ENCODE measurements at places on chromosomes 4 and X. TPM values are rescaled to one million over a fixed set of nuclear protein-coding genes. Genes with fewer than 3 reads are reported as not detected.
A peak's percentile ranks its signal among the peaks of the same experiment; 100 is the strongest.

DNA sequence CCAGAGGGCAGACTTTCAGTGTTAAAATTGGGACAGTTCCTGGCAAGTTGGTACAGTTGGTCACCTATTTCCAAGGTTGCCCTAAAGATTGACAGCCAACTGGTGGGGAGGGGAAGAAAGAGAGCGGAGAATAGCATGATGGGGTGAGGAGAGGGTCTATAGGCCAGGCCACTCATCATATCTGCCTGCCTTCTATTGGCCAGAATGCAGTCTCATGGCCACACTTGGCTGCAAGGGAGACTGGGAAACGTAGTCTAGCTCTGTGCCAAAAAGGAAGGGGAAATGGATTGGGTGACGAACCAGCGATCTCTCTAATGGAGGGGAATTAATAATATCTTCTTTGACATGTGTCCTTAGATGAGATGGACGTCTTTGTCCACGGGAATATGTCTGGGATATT is 197.4 kb upstream of the ATP6AP2 start:
- H3K4me3 ChIP-seq, result no peak overlapping the region
- DNase-seq, result no peak

Gene COL4A5
- 3.2 TPM for total RNA-seq

- peak overlapping the region; percentile 13 for H3K4me3 ChIP-seq
- H3K27me3 ChIP-seq, result peaks cover 27% of the 10 kb centered on the region
These were observed 1.9 kb downstream of the NALF2 start for GRCh38 chrX:69505772-69506616.

DNA sequence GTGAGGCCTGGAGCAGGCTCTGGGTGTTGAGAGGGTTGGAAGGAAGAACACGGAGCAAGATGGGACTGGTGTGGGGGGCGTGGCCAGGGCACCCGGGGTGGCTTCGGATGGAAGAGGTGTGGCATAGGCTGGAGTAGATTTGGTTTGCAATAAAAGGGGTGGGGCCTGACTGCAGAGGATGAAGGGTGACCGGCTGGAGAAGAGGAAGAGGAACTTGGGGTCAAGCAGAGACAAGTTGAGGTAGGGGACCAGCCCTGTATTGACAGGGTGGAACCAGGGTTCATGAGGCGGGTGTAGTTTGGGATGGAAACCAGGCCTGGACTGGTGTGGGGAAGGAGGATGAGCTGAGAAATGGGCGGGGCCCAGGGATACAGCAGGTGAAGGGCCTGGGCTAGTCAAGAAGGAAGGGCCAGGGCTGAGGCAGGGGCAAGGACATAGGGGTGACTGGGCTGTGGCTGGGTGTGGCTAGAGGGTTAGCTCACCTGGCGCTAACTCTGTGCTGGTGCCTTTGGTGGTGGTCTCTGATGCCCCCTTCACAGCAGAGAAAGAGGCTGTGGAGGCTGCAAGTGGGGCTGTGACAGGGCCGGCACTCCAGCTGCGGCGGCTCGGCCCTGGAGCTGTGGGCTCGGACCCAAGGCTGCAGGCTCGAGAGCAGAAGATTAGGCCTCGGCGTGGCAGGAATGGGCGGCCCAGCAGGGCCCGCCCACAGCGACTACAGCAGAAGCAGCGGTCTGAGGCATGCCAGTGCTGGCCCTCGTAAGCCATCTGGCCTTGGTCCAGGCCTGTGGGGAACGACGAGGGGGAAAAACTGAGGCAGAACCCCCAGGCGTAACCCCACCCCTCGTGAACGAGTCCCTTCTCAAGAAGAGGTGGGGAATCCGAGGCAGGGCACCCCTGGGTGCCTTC is 5.0 kb downstream of the PLP2 start:
- no peak overlapping the region for H3K4me3 ChIP-seq
- no peaks in the 10 kb centered on the region for H3K36me3 ChIP-seq
- DNase-seq, result no peak

DNA sequence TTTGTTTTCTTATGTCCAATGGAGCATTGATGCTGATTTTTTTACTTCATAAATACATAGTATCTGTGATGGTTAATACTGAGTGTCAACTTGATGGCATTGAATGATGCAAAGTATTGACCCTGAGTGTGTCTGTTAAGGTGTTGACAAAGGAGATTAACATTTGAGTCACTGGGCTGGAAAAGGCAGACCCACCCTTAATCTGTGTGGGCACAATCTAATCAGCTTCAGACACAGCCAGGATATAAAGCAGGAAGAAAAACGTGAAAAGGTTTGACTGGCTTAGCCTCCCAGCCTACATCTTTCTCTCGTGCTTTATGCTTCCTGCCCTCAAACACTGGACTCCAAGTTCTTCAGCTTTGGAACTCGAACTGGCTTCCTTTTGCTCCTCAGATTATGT is 230.6 kb upstream of the SPRY1 start:
- H3K4me1 ChIP-seq, result no peaks in the 10 kb centered on the region
- no peaks in the 10 kb centered on the region for H3K27me3 ChIP-seq
- no peaks in the 10 kb centered on the region for H3K36me3 ChIP-seq

Gene NUDT6
- total RNA-seq, result 2.2 TPM

GRCh38 chr4:26909369-26909768 is 48.7 kb downstream of the STIM2 start:
- H3K4me3 ChIP-seq, result no peak overlapping the region
- H3K36me3 ChIP-seq, result no peaks in the 10 kb centered on the region
- H3K27me3 ChIP-seq, result no peaks in the 10 kb centered on the region
- H3K4me1 ChIP-seq, result no peaks in the 10 kb centered on the region
- H3K27ac ChIP-seq, result no peak overlapping the region

Gene UGT2A1
- not detected for total RNA-seq

DNA sequence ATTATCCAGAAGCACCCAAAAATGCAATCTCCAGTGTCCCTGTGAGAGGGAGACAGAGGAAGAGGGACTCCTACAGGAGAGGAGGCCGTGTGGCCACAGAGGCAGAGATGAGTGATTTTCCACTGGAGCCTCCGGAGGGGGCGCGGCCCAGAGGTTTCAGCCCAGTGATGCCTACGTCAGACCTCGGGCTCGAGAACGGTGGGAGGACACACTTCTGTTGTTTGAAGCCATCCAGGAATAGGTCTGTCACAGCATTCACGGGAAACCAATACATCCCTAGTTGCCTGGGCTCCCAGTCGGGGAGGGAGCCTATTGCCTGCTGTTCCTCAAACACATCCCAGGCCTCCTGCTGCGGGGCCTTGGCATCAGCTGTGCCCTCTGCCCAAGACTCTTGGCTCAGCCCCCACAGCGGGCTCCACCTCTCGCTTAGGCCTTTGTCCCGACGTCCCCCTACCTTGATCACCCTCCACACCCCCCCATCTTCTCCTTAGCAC is 39.2 kb upstream of the HMX1 start:
- no peak overlapping the region for H3K4me3 ChIP-seq
- no peak overlapping the region for H3K27ac ChIP-seq
- H3K27me3 ChIP-seq, result peaks cover 10% of the 10 kb centered on the region
- no peaks in the 10 kb centered on the region for H3K36me3 ChIP-seq

GRCh38 chr4:40334591-40335524 is at the start of gene CHRNA9:
Gene CHRNA9 (plus strand): TSS chr4:40335333. CDS start chr4:40335468, 135 bp downstream.
- no peak within 1 kb of the TSS for H3K4me3 ChIP-seq
- no peaks in the 10 kb centered on the region for H3K4me1 ChIP-seq
- H3K36me3 ChIP-seq, result no peaks in the 10 kb centered on the region
- H3K27ac ChIP-seq, result no peak within 1 kb of the TSS
- H3K27me3 ChIP-seq, result no peaks in the 10 kb centered on the region
- DNase-seq, result no peak

DNA sequence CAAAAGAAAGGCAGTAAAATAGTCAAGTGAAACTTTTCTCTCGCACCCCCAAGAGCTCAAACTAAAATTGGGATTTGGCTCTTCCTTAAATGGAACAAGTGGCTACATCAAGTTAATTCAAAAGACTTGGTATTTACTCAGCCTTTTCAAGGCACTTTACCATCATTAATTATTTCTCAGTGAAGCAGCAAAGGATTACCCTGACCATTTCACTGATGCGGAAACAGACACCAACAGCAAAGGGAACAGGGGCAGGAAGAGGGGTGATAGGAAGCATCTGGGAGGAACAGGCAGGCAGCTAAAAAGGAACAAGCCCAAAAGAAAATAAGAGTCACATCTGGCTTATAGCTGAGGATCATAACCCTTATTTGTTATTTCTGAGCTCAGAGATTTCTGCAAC is 2.7 kb downstream of the SCML2 start:
- H3K4me1 ChIP-seq, result peaks cover 4% of the 10 kb centered on the region
- no peak overlapping the region for H3K4me3 ChIP-seq
- DNase-seq, result no peak
- H3K27me3 ChIP-seq, result no peaks in the 10 kb centered on the region

DNA sequence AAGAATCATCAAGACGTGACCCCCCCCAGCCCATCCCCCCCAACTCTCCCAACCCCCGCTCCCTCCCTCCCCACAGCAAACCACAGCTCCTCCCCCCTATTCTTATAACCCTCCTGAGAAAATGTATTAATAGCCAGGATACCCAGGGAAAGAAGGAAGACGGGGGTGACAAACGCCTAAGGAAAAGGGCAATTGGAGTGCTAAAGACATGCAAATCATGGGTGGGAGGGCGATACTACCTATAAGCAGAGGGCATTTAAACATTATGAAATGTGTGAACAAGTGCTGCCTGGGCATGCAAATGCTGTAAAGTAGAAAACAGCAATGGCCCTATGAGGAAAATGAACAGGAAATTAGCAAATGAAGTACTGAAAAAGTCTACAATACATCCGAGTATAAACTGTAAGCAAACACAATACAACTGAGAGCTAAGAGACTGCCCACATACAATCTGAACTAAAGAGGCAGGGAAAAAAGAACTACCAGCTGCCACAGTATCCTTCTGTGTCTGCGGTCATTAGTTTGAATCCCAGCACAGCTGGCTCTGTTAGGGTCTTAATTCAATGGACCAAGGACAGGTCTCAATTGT is 2.4 kb downstream of the CXXC4 start:
- H3K4me3 ChIP-seq, result peak overlapping the region; percentile 63
- H3K27me3 ChIP-seq, result peaks cover 3% of the 10 kb centered on the region
- H3K27ac ChIP-seq, result peak overlapping the region; percentile 85
- H3K4me1 ChIP-seq, result peaks cover 5% of the 10 kb centered on the region

GRCh38 chr4:108596344-108596743 is 24.0 kb upstream of the RPL34 start:
- H3K4me3 ChIP-seq, result no peak overlapping the region
- DNase-seq, result no peak

Gene HTRA3
- 6.2 TPM for total RNA-seq

DNA sequence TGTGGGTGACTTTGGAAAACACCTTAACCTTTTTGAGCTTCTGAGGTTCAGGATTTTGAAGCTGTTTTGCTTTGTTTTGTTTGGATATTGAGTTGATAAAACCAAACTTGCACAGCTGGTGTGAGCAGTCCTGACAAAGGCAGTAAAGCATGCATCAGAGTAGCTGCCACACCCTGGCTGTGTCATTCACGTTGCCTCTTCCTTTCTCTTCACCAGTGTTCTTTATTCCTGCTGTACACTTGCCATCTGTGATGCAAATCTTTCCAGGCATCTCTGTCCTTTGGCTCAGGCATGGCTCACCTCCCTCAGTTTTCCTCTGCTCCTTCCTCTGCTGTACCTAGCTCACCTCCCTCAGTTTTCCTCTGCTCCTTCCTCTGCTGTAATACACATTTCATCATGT is 1850.2 kb upstream of the AGA start:
- no peaks in the 10 kb centered on the region for H3K4me1 ChIP-seq
- H3K4me3 ChIP-seq, result no peak overlapping the region
- no peaks in the 10 kb centered on the region for H3K36me3 ChIP-seq
- no peaks in the 10 kb centered on the region for H3K27me3 ChIP-seq
- DNase-seq, result no peak
